ENCODE measurements at places on chromosomes 7 and 10. TPM values are rescaled to one million over a fixed set of nuclear protein-coding genes. Genes with fewer than 3 reads are reported as not detected.
A peak's percentile ranks its signal among the peaks of the same experiment; 100 is the strongest.

The AGR3 gene
- total RNA-seq = not detected

The GDF10 gene
- total RNA-seq = not detected

The GSTK1 gene
- total RNA-seq = 161 TPM

The AQP1 gene
- total RNA-seq = 0.03 TPM

The SLC35G1 gene
- total RNA-seq = 9.7 TPM

The PRF1 gene
- total RNA-seq = not detected

The BHLHA15 gene
- total RNA-seq = not detected

DNA sequence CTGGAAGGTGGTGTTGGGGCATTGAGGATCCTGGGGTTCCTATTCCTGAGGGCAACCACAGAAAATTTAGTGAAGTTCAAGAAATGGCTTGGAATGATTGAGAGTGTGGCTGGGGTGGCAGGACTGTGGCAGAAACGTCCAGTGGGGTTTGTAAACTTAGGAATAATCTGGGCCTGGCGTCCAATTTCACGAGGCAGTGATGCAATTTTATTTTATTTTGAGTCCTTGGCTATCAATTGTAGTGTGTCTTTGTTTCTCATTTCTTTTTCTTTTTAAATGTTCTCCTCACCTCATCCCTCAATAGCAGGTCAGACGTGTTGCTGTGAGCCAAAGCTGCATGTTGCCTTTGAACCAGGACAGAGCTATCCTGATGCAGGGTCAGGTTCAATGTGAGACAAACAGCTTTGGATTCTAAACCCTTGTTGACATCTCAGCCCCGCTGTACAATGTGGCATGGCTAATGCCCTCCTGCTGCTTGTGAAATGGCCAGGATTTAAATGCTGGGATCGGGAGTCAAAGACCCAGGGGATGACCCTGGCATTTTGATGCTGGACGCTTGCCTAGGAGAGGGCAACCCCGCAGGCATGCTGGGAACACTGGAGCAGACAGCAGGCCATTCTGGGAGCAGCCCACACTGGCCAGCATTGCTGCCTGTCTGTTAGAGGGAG lies 64.8 kb downstream of the RBM20 start:
- no peak for DNase-seq

GRCh38 chr7:127667759-127668530 lies 16.0 kb downstream of the SND1 start:
- DNase-seq = peak; percentile 57

DNA sequence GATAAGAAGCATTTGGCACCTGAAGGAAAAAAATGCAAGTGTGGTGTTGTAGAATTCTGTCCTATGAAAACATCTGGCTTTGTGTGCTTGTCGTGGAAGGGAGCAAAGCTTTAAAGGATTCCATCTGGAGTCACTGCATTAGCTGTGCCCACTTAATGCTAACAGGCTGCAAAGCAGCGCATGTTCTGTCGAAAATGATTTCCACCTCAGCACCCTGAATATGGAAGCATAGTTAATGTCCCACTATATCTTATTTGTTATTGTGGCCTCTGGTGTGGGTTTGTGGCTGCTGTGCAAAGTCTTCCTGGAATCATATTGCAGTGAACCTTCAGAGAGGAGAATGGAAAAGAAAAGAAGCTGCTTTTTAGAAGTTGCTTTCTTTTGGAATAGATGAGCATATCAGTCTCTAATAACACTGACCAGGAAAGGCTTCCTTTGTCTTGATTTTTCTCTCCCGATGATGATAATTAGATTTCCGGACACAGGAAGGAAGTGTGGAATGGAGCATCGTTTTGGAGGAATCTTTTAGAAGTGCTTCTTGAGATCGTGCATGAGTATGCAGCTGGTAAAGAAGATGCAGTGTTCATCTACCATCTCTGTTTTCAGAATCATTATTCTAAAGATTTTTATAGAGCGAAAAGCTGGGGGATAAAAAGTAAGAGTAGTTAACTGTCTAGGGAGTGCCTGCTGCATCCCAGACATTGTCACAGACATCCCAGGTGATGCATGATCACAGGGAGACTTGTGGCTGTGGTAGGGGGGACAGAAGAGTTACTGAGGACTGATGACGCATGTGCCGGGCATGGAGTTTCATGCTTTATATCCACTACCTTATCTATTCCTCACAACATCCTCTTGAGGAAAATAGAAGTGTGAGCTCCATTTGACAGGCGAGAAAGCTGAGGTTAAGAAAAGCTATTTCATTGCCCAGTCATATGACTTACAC lies 54.6 kb downstream of the TEX36 start:
- no peak for DNase-seq

- peak; percentile 8 for DNase-seq
Measured at GRCh38 chr10:69045441-69046300, 42.2 kb upstream of the SRGN start.

- DNase-seq = no peak
Measured at GRCh38 chr7:68433462-68434070, 1164.7 kb upstream of the AUTS2 start.

DNA sequence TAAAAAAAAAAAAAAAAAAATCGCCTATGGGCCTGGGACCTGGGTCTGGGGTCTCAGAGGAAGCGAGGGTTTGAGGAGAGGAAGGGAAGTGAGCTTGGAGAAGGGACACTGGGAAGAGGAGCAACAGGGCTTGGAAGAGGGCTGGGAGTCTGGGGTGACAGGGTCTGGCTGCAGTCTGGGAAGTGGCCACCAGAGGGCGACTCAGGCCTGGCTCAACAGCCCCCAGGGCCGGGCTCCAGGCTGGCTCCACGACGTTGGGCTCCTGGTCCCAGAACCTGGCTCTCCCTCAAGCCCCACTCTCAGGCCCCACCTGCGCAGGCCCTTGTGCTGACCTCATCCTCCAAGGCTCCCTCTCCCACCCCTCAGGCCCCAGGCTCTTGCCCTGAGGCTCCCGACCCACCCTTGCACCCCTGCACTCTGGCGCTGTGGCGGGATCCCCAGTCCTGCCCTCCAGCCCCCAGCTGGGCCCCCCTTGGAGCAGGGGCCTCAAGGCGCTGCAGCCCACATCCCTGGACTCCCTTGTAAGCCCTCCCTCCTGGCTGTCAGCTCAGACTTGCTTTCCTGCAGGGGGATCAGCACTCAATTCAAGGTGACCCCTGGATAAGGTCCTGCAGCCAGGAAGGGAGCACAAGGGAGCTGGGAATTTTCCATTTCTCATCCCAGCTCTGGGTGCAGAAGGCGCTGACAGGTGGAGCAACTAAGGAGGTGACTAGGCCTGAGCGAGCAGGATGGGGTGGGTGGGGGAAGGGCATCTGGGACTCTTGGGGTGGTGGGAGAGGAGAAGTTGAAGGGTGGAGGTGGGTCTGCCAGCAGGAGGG lies 5.4 kb upstream of the SPACDR start:
- DNase-seq = peak; percentile 84

GRCh38 chr7:140192176-140192575 lies 15.4 kb upstream of the KDM7A start:
- no peak for DNase-seq

DNA sequence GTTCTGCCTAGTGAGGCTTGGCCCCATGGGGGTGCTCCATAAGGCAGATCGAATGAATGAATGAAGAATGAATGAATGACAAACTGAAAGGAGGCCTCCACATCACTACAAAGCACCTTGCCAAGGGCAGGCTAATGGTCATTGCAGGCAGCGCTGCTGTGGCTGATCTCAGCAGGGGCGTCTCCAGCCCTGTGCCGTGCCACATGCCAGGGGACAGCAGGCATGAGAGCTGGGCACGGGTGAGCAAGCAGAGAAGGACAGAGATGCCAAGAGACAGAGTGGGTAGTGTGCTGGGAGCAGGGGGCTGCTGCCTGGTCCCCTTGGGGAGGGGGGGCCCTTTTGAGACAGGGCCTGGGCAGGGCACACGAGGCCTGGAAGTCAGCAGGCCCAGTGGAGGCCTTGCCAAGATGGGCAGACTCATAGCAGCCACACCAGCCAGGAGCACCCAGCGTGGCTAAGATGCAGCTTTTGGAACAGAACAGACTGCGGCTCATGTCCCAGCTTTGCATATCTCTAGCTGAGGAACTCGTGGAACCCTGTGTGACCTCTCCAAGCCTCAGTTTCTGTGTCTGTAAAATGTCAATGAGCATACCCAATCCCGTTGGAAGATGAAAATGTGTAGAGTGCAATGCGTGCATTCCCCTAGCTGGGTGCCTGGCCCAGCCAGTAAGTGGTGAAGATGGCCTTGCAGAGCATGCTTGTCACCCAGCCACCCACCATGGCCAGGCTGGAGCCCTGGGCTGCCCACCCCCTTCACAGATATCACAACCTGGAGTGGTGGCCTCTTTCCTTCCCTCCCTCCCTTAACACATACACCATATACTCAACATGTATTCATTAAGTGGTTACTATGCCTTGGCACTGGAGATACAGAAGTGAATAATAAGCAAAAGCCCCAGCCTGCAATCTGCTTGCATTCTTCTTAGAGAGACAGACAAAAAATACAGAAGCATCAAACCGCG lies 61.1 kb upstream of the LRRC18 start:
- no peak for DNase-seq

- DNase-seq = no peak
Measured at GRCh38 chr10:7651853-7652470, 14.8 kb downstream of the ITIH5 start.

DNA sequence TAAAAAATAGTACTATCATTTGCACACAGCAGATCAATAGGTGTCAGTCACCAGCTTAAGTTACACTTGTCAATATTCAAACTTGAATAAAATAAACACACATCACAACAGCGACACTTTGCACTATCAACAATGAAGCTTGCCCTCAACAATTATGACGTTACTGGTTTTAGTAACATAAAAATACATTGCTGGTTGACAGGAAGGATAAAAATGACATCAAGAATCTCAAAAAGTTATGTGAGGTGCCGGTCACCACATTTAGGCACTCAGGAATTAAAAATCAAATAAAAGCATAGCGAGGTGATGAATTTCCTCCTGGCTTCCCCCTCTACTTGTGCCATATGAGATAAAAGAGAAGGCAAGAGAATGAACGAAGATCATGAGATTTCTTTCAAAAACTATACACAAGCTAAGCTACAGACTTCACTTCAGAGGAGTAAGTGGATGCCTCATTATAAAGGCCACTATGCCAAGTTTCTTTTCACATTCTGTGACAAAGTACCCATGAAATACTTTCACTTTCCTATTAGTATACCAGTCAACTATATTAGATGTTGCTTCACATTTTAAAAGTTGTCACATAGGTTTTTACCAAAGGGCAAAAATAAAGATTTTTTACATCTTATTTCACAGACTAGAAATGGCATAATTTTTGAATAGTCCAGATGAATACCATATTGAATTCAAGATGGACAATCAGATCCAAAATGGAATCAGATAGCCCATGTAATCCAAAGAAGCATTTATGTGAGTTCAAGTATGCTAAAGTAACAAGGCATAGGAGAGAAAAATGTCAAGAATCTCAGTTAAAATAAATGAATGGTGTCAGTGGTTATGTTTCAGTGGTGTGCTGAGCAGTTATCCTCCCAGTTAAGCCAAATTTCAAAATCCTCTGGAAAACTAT lies 3.6 kb downstream of the CCDC71L start:
- no peak for DNase-seq

DNA sequence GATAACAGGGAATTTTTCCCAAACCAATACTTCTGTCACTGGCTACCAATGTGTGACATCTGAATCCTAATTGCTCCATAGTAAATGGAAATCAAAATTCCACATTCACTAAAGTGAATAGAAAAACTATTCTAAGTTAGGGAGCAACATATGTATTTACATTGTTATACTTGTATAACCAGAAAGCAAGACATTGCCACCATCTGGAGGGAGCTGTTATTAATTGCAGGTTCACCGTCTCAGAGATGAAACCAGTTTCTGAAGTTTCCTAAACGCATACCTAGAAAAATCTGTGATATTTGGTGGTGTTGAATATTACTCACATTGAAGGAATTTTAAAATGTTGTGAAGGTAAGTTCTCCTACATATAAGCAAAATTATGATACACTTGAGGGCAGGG lies 390.1 kb downstream of the NXPH1 start:
- no peak for DNase-seq

DNA sequence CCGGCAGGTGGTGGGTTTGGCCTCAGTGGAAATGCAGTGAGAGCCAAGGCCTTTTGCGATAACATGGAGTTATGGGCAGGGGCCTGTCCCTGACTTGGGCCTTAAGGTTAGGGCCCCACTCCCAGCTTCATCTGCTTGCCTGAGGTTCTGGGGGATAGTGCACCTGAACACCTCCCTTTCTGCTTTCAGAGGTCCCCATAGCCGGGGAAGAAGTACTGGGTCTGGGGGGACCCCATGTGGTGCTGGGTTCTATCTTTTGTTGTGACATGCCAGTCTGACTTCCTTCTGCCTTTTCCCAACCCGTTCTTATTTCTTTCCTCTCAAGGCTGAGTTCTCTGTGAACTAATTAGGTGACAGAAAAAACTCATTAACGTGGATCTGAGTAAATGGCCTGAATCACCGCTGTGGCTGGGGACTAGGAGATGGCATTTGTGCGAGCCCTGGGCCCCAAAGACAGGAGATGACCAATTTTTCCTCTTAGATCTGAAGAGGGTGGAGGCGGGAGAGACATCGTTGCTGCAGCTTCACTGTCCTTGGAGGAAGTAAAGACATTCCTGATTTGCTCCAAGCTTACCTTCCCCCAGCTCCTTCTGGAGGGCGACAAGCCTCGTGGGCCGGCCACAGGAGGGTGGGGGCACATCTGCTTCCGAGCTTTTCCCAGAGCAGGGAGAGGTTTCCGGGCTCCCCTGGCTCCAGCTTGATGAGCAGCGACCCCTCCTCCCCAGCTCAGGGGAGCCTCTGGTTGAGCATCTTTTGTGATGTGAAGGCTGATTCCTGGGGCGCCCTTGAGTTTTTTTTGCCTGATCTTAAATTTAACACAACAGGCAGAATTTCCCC lies 2.0 kb downstream of the AGAP3 start:
- DNase-seq = peak; percentile 23

DNA sequence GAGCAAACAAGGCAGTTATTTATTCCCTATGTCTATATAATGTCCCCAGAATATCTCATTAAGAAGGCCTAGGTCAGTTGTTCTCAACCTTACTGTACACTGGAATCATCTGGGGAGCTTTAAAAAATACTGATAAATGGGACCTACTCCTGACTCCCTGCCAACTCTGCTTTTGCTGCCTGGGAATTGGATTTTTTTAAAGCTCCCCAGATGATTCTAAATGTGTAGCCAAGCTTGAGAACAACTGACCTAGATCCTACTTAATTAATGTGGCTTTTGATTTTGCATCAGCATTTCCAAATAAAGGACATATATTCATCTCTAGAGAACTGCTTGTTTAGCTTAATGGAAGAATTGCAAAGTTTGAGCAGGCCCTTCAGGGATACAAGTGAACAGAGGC lies 91.7 kb upstream of the HPS1 start:
- no peak for DNase-seq
